ENCODE measurements at places on chromosomes 4 and X.

DNA sequence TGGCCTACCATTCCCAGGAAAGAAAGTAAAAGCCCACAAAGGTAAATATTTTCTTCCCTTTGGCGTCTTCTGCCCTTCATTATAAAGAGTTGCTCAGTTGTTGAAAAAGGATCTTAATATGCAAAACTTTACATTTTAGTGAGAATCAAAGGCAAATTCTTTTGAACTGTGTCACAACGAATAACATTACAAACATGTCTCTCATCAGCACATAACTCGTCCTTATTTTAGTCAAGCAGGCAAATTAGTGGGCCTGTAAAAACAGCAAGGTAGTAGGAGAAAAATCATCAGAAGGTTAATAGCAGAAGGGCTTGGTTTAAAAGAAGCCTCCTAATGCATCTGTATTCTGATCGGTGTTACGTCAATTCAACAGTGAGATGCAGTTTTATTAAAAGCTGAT lies 647.3 kb upstream of the DIPK2B start:
- DNase-seq: no peak

- no peak for DNase-seq
Measured at GRCh38 chr4:151143162-151143561, 43.7 kb downstream of the RPS3A start.

GRCh38 chr4:99891351-99891750 lies 2.9 kb downstream of the LAMTOR3 start:
- DNase-seq: no peak

DNA sequence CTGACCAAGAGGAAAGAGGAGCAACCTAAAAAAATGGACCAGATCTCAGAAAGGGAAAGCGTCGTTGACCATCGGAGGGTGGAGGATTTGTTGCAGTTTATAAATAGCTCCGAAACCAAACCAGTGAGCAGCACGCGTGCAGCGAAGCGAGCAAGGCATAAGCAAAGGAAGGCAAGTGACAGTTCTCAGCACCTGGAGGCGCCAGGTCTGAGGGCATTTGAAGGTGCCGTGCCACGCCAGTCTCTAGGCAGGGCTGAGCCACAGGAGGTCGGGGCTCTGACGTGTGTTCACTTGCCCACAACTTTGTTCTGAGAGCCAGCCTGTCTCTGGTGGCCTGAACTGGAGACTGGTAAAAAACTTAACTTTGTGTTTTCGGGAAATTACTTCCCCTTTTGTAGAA lies 59.7 kb downstream of the TNIP2 start:
- no peak for DNase-seq

- peak; percentile 22 for DNase-seq
Measured at GRCh38 chr4:157076578-157076947, 613 bp downstream of the GLRB start.

Data from spinal cord (tissue), 10 donors.